Renal cortex interstitium (tissue), 15 donors: ENCODE measurements at places on chromosomes 5 and 9. TPM values are rescaled to one million over a fixed set of nuclear protein-coding genes. Genes with fewer than 3 reads are reported as not detected.

The FNBP1 gene
- 48.3 TPM for polyA plus RNA-seq

The PTGS1 gene
- polyA plus RNA-seq: 3.3 TPM

The TSSK1B gene
- 0.09 TPM for polyA plus RNA-seq

The TMEM171 gene
- polyA plus RNA-seq: 5.9 TPM

The LHX2 gene
- polyA plus RNA-seq: 0.23 TPM

The PCDHB13 gene
- 7.9 TPM for polyA plus RNA-seq

The PCDHA10 gene
- 0.23 TPM for polyA plus RNA-seq

The CCL28 gene
- polyA plus RNA-seq: 2.6 TPM

- DNase-seq: no peak
Measured at GRCh38 chr5:102858808-102859207, 103.7 kb downstream of the PAM start.

- DNase-seq: no peak
Measured at GRCh38 chr9:6052293-6052919, 37.0 kb upstream of the RANBP6 start.

DNA sequence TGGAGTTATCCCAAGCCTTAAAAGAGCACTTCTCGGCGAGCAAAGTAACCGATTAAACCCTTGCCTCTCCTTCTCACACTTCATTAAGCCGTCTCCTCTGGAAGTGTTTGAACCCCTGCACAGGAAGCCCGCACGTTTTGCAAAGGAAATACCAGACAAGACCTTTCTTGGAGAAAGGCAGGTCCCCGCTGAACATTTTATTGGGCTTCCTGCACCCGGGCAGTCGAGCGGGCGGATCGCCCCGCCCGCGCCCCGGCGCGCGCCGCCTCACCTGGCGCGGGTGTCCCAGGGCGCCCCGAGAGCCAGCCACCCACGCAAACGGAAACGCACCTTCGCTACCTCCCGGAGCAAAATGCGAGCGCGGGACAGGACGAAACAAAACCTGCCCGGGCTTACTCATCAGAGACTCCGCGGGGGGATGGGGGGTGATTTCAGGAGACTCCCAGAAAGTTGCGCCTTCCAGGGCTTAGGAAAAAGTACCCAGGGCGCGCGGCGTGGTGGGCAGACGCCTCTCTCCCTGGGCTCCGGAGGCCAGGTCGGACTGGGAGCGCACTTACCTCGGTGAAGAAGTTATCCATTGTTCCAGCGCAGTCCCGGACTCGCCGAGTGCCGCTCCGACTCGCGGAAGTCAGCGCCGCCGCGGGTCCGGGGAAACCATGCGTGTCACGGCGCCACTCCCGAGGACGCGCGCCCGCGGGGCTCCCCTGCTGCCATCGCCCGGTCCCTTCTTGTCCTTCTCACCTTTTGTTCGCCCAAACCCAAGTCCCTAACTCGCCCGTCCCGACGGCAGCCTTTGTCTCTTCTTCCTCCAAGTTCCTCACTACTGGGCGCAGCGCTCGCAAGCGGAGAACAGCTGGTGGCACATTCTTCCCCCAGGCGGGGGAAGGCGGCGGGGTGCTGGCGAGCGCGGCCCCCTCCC is 598 bp downstream of the MYO10 start:
- DNase-seq: no peak

DNA sequence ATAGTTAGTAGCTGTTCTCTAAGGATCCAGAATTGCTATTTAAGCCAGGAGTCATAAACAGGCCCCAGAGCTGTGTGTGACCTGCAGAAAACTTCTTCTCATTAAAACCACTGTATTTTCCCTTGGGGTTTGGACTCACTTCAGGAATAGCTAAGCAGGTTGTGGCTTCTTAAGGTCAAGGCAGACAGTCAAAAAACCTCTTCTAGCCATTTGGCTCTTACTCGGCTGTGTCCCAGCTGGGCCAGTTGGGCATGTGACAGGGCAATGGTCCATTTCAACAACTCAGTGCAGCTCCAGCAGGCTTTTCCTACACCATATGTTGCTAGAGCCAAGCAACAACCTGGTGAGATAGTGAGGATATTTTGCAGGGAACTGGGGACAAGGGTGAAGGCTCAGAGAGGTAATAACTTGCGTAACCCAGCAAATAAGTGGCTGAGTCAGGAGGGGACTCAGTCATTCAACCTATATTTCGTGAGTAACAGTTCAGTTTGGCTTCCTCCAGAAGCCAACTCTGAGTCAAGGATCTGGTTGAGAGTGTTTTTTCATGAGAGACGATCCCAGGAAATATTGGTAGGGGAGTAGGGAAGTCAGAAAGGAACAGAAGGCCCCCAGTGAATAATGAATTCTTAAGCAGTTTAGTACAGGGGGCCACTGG is 115.4 kb upstream of the PPP2R2B start:
- DNase-seq: no peak

DNA sequence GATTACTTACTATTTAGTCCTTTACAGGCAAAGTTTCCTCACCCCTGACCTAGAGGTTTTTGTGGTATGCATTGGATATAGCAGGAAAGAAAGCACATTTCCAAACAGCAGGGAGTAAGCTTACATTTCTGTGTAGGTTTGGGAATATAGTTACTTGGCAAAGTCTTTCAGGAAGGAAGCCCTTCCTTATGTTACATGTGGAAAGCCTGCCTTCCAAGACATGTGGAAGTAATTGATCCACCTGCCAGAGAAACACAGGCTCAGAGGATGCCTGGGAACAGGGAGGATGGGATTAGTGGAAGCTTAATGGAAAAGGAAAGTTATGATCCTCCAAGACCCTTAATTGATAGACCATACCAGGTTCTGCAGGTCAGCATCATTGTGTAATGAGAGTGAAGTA is 87.3 kb upstream of the PPP1R2B start:
- DNase-seq: no peak

DNA sequence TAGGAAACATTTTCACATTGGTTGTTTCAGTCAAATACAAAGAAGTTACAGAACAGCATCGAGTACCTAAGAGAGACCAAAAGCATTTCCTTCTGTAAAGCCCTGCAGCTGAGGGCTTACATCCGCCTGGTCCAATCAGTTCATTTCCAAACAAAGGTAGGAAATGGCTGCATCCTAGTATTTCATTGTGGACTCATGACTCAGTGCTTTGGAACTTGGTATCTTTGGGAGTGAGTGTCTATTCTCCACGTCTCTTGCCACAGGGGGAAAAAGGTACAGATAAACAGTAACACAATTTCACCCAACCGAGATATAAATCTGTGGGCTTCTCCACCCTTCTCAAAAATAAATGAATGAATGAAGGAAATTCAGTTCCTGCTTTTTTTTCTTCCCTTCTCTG is 75.4 kb downstream of the NFIB start:
- DNase-seq: no peak

DNA sequence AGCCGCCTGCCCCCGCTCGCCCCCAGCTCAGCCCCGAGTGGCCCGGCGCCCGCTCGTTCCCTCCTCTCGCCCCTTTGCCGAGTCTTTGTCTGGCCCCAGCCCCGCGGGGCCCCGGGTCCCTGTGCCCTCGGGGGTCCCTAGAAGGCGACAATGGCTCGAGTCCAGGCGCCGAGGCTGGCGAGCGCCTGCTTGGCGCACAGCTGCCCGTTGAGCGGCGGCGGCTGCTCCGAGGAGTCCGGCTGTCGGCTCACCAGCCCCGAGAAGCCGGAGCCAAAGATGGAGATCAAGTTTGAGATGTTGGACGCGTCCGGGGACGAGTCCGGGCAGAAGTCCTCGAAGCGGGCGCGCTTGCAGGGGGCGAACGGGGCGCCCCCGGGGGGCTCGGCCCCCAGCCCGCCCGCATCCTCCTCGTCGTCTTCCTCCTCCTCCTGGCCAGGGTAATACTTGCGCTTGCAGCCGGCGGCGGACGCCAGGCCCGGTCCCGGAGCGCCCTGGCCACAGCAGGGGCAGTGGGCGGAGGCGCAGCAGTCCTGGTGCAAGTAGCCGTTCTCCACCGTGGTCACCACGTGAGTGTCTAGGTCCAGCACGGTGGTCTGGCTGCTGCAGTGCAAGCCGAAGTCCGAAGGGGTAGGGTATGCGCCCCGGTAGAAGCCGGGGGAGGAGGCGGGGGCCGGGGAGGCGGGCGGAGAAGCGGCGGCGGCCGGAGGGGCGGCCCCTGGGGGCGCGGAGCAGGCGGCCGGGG is 1.2 kb downstream of the IER5L start:
- no peak for DNase-seq

DNA sequence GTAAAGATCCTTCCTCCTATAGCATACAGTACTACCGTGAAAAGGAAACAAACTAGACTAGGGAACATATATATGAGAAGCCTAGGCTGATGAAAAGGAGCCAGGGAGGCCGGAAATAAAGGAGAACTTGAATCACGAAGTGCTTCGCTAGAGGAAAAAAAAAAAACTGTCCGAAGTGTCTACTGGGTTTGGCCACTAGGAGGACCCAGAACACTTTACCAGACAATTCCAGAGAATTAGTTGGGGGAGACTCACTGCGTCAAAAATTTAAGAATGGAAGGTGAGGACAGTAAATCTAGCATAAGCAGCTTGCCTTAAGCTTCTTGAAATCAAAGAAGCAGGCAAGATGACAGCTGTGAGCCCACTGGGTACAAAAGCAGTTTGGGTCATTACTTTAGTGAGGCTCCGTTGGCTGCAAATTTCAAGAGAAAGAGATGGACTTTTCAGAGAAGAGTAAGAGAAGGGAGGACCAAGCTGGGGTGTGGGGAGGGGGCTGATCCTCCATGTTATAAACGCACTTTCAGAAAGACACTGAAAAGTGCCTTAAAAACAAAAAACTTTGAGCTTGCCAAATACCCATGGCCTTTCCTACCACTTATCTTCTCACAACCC is 47.4 kb downstream of the P4HA2 start:
- DNase-seq: peak; percentile 23

DNA sequence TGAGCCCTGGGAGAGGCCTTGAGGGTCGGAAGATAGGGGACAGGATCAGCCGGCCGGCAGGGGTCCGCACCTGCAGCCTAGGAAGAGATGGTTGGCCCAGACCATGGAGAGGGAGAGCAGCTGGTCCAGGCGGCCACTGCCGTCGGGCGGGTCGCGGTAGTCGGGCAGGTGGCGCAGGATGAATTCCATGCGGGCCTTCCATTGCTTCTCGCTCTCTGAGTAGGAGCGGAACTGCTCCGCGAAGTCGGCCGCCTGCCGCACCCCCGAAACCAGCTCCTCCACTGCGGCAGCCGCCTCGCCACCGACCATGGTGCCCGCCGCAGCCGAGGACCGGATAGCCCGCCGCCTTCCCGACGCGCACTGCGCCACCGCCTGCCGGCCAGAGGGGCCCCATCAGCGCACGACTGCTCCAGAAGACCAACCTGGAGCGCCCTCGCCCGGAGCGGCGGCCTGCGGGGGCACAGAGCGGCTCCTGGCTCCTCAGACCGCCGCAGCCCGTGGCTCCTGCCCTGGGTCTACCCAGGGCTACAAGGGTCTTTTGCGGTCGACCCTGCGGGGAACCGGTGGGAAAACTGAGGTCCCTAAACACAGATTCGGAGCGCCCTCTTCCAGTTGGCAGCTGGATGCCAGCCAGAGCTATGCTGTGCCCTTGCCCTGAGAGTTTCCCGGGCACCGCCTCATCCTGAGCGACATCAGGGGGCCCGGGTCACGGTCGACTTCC is at the start of gene CDKN2AIPNL:
Gene CDKN2AIPNL (minus strand): TSS at position 336 of the 721 bp plus-strand sequence. CDS start 27 bp downstream, at position 309.
- DNase-seq: peak; percentile 66

GRCh38 chr5:179912386-179912785 is 4.7 kb upstream of the TBC1D9B start:
- no peak for DNase-seq

DNA sequence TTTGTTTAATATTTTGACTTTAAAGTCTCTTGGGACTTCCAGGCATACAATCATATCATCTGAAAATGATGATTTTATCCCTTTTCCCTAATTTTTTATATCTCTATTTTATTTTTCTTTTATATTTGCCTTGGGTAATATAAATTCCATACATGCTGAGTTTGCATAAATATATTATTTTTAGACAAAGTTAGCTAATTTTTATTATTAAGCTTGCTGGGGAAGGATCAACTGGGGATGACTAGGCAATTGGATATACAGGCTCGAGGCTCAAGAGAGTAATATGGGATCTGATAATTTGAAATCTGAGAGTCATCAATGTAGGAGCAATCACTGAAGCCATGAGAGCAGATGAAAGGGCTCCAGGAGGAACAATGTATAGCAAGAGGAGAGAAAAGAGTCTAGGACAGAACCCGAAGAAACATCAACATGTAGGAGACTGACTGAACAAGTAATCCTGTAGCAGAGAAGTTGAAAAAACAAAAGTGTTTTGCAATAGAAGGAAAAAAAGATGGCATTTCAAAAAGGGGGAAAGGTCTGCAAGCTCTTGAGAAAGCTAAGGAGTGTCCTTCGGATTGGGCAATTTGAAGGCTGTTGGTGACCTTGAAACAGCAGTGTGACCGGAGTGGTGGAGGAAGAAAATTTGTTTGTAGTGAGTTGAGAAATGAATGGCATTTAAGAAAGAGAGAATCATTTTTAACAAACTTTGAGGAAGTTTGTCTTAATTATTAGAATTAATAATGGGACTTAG is 17.0 kb upstream of the RHOBTB3 start:
- no peak for DNase-seq

DNA sequence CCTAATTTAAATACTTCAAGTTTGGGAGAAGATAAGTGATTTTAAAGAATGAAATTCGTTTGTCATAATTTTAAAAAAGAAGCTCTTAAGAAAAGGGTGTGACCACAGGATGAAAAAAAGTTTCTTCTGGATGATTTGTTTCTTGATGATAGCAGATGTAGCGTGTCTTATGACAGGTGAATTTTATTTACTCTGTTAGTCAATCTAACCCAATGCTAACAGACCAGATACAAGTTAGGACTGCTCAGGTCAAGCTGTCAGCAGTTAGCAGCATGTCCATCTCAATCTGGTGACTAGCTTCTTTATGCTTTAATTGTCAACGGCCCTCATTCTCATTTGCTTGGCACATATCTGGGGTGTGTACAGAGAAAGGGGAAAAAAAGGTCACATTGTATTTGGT is 456.0 kb downstream of the BNC2 start:
- DNase-seq: no peak
